Fibroblast of lung (primary cell): ENCODE measurements at places on chromosomes 2 and 18.
A peak's percentile ranks its signal among the peaks of the same experiment; 100 is the strongest.

- DNase-seq, result peak; percentile 52
These were observed 81.3 kb downstream of the VSNL1 start for GRCh38 chr2:17621781-17622180.

GRCh38 chr2:48838029-48838428 is 82.5 kb upstream of the LHCGR start:
- no peak for DNase-seq

DNA sequence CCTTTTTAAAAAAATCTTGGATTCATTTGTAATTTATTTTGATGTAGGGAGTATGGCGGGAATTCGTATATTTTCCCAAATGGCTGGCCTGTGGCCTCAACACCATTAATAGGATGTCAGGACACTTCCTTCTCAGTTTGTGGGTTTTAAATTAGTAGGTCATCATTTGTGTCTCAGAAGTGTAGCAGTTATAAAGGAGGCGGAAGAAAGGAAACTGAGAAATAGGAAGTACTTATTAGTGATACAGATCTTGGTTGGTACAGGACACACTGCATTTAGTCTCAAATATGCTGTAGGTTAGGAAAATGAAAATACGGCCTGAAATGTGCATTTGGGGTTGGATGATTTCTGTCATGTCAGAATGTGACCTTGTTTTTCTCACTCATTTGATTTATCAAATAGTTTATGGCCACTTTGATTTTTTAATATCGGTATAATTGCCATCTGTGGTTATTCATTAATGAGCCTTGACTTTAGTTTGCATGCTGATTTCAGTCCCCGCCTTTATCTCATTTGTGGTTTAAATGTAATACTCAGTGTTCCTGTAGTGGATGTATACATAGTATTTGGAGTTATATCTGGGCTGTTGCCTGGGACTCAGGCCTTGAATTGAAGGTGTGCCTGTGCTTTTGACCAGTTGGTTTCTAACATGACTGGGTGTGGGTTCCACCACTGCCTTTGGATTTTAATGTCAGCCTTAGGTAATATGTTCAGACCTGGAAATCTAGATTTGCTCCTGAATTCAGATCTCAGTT is 31.4 kb downstream of the ZCCHC2 start:
- no peak for DNase-seq

DNA sequence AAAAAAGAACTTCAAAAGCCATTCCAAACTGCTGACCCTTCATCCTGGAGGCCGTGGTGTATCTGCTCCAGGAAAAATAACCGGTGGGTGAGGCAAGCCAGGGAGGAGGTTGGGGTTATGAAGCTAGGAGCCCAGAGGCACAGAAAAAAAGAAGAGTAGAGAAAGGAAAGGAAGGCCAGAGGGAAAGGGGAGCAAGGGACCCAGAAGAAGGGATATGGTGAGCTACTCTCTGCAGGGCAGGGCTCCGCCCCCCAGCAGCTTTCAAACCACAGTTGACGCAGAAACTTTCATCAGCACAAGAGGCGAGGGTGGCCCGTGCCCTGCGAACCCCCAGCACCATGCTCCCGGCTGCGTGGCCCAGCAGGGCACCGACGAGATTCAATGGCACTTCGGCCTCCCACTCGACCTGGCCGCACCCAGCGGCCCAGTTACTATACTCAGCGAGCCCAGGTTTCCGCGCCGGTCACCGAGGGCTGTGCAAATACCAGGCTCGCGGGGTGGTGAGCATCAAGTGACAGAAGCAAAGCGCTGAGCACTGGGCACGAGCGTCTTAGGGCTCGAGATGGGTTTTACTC is 665 bp downstream of the MCM6 start:
- DNase-seq, result peak; percentile 59

GRCh38 chr2:19519045-19519444 is 160.6 kb upstream of the OSR1 start:
- no peak for DNase-seq

GRCh38 chr2:16077601-16078000 is 137.3 kb downstream of the MYCN start:
- DNase-seq, result no peak

- DNase-seq, result no peak
These were observed 318.5 kb upstream of the CWC22 start for GRCh38 chr2:180325416-180326120.

DNA sequence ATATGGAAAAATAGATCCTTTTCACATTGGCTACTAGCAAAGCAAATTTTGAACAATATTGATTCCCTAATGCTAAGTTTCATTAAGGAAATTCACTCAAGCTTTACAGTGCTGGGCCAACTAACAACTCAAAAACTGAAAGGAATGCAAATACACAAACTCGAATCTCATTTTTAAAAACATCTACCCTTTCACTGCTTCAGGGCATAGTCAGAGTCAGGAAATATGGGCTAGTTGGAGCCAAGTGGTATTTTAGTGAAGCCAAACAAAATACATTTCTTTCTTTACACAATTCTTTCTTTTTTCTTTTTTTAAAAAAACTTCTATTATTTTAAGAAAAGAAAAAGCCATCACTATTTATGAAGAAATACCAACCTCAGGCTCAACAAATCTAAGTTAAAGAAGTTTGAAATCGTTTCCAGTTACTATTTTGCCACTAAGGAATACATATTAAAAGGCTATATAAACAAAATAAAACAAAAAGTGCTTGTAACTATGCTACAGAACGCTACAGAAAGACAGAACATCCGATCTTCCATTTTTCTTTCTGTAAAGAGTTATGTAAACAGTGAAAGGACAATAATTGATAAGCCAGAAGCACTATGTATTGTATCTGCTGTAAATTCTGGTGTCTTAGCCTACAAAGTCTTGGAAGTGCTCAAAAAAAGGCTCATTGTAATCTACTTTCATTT is 113.6 kb upstream of the STK17B start:
- DNase-seq, result no peak

GRCh38 chr18:58900015-58900649 is 35.5 kb downstream of the ZNF532 start:
- DNase-seq, result no peak

GRCh38 chr2:79025421-79025820 is at the start of gene REG3G:
TSS of gene REG3G (plus strand) at chr2:79025702. CDS start at chr2:79026094, 392 bp downstream.
- no peak for DNase-seq

DNA sequence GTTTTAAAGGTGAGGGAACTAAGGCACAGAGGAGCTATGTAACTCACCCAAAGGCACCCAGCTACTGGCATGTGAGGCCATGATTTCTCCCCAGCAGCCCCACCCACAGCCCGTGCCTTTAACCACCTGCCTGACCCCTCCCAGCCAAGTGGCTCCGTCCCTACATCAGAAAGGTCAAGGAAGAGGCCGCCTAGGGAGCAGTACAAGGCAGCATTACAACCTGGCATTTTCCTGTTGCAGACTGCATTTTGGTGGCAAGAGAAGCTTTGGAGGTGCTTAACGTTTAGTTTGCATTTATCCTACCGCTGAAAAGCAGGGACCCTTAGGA is 17.5 kb downstream of the STEAP3 start:
- no peak for DNase-seq

GRCh38 chr2:203040966-203041521 is 26.4 kb downstream of the NBEAL1 start:
- DNase-seq, result no peak

GRCh38 chr2:162075689-162076132 is 1.7 kb upstream of the DPP4 start:
- peak; percentile 50 for DNase-seq

GRCh38 chr2:144215701-144216675 is 303.9 kb downstream of the ZEB2 start:
- no peak for DNase-seq

- no peak for DNase-seq
These were observed 74.1 kb upstream of the EHBP1 start for GRCh38 chr2:62631160-62632085.

DNA sequence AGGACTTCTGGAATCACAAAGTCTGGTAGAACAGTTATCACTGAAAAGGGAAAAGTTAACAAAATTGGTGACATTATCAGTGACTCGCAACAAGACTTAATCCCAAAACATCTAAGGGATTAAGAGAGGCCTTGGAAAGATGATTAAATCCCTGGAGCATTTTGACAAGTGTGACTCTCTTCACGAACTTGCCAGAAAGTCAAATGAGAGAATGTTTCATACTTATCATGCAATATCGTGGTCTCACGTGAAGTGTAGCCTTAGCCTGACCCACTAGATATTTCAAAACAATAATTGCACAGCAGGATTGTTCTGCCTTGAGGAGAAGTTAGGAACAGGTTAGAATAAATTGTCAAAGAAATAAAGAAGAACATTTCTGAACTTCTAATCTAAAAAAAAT is 104.5 kb downstream of the COL6A3 start:
- DNase-seq, result peak; percentile 31

DNA sequence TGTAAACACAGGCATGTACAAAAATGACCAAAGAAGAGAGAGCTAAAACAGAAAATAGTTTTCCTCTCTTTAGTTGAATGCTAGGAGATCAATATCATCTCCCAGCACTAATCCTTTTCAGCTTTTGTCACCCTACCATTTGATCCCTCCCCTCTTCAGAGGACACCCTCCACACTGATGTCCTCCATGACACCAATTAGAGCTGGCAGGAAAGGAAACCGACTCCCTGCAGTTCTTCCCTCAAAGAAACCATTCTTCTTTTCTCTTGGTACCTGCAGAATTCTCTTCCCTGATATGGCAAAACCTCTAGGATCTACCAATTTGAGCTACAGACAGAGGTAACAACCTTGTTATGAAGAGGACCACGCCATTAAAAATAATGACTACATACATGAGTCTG is 5.3 kb downstream of the EPB41L3 start:
- no peak for DNase-seq

GRCh38 chr18:66795051-66795450 is 191.2 kb upstream of the CDH19 start:
- DNase-seq, result peak; percentile 88

GRCh38 chr2:165357758-165358157 is 111.7 kb upstream of the CSRNP3 start:
- peak; percentile 87 for DNase-seq

- peak; percentile 95 for DNase-seq
These were observed 4.1 kb upstream of the VRK2 start for GRCh38 chr2:58042486-58042970.

DNA sequence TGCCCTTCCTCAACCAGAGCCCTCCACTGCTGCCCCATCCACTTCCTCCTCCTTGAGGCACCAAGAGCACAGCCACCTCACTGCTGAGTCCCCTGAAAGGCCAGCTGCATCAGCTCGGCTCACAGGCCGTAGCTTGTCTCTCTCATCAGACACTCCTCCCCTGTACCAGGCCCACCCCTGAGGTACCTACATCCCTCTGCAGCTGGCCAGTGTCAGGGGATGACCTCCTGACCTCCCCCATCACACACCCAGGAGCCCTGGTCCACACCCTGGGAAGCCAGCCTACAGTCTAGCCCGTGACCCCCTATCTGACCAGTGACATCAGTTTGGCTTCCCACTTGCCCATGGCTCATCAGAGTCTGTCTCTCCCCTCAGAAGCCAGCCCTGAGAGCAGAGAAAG is 205.6 kb downstream of the TNS1 start:
- DNase-seq, result no peak

GRCh38 chr2:85893428-85894258 is 4.9 kb upstream of the ST3GAL5 start:
- DNase-seq, result peak; percentile 91

- DNase-seq, result no peak
These were observed 337.8 kb downstream of the CDH2 start for GRCh38 chr18:27839141-27839540.

DNA sequence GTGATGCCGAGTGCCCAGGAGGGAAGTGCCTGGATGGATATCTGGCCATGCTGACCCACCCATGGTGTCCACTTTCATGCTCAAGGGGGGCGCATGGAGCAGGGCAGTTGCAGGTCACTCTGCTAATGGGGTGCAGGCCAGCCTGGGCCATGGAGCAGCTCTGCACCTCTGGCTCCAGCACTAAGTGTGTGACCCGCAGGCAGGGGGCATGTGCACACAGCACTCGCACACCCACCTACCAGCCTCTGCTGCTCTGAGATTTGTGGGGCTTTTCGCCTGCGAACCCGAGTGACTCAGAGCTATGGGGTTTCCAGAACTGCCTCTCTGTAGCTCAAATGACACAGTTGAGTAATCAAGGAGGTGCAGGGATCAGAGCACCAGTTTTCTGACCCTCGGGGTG is 66.2 kb downstream of the CYP26B1 start:
- no peak for DNase-seq

DNA sequence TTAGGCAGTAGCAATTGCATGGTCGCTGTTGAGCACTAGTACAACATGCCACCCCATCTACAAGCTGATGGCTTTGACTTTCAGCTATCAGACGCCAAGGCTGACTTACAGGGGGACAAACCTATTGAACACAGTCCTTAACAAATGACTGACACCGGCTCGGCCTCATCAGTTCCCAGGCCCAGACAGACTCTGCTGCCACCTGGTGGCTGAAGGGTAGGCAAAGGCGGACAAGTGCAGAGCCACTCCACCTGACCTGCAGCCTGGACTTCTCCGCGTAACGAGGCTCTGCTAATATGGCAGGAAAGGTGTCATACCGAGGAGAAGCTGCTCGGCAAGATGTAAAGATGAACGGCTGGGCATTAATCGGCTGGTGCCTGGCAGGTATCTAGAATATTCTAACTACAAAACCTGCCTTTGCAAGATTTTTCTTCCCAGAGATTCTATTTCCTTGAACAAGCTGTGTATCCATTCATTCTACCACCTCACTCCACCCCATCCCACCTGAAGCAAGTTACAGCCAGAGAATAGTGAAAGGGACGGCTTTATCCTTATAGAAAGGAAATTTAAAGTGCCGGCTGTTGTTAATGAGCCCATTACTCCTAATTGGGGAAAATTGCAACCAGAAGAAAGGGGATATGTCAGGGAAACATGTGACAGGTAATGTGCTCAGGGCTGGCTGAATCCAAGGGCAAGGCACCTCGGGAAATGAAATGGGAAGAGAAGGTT is 67.4 kb downstream of the STEAP3 start:
- DNase-seq, result peak; percentile 17

- DNase-seq, result no peak
These were observed 13.3 kb downstream of the TUBB6 start for GRCh38 chr18:12321333-12321732.

- DNase-seq, result peak; percentile 36
These were observed 3.1 kb downstream of the PAIP2B start for GRCh38 chr2:71223767-71224333.

GRCh38 chr18:48075707-48076093 is 145.2 kb upstream of the SMAD2 start:
- DNase-seq, result no peak

- DNase-seq, result no peak
These were observed 77.0 kb downstream of the PDCL3 start for GRCh38 chr2:100639588-100640390.

- no peak for DNase-seq
These were observed 5.3 kb downstream of the PROM2 start for GRCh38 chr2:95279435-95280035.
